ENCODE measurements at places on chromosomes 6 and 20.

GRCh38 chr6:3482869-3483268 is 26.0 kb upstream of the SLC22A23 start:
- no peak for DNase-seq

DNA sequence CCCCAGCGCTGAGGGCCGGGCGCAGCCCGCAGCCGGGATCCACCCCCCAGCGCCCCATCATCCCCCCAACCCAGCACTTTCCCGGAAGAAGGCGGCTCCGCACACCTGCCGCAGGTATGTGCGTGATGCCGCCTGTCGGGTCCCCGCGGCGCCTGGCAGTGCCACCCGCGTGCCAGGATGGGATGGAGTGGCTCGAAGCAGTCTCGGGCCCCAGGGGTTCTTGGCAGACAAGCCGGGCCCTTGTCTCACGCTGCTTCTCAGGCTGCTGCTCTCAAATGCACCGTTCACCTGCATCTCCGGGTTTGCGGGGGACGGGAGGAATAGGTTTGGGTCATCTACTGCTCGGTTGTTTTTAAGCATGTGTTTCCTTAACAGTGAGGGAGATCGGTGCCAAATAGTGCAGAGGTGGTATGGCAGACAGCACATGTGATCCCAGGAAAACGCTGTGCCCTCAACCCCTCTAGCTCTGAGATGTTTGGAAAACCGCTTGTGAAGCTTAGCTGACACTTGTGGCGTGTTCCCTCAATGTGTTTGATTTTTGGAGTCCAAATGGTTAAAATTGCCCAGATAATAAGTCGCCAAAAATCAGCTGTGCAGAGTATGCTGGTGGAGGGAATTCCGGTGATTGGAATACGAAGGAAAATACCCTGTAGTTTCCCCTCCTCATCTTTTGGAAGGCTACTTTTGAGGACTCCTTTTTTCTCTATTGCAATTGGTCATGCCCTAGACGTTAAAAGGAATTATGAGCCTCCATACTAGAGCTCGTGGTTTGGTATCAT is 926 bp downstream of the MYLIP start:
- peak; percentile 36 for DNase-seq

DNA sequence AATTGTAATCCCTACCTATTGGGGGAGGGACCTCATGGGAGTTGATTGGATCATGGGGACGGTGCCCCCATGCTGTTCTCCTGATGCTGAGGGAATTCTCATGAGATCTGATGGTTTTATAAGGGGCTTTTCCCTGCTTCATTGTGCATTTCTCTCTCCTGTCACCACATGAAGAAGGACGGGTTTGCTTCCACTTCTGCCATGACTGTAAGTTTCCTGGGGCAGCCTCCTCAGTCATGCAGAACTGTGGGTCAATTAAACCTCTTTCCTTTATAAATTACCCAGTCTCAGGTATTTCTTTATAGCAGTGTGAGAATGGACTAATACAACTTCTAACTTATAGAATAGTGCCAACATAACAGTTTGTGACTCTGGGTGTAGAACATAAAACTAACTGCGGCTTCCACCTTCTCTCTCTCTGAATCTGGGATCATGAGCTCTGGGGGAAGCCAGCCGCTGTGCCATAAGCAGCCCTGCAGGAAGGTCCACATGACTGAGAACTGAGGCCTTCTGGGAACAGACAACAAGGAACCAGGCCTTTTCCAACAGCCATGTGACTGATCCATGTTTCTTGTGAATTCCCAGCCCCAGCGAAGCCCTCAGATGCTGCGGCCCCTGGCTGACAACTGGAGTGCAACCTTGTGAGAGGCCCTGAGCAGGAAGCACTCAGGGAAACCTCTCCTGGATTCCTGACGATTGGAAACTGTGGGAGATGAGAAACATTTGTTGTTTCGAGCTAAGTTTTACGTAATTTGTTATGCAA is 3.4 kb upstream of the HLA-A start:
- no peak for DNase-seq

DNA sequence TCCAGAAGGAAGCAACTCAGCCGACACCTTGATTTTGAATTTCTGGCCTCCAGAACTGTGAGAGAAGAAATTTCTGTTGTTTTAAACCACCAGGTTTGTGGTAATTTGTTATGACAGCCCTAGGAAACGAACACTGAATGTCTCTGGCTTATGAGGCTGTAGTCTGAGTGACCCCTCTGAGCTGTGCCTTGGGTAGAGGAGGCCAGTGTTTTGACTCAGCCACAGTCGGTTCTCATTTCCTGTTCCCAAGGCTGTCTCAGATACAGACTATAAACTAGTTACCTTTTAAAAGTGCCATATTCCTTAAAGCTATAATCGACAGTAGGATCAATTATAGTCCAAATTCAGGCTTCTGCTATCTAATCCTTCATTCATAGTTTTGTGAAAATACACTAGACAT is 391.2 kb upstream of the MAP3K7 start:
- no peak for DNase-seq

DNA sequence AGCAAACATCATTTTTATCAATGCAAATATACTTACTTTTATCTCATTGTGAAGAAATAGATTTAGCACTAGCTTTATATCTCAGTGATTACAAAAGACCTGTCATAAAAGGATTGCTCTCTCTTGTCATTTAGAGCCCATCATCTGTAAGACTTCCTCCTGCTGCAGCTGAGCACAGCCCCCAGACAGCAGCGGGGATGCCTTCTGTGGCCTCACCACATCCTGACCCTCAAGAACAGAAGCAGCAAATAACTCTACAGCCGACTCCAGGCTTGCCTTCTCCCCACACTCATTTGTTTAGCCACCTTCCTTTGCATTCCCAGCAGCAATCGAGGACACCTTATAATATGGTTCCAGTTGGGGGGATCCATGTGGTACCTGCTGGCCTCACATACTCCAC is 127.0 kb upstream of the EDN1 start:
- no peak for DNase-seq

DNA sequence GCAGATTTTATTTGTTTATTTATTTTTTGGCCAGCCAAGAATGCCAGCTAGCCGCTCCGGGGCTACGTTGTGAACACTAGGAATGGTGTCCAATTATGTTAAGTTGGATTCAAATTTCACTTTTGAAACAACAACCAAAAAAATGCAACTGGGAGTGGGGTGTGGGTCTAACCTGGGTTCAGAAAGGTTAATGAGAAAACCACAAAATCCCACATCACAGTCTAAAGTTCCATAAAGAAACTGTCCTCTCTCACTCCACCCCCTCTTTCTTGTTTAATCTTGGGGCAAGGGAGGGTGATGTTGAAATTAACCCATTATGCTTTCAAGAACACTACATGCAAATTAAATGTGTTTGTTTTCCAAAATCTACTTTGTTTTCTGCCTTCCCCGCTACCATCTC is 77.2 kb downstream of the LINC00237 start:
- DNase-seq, result no peak

DNA sequence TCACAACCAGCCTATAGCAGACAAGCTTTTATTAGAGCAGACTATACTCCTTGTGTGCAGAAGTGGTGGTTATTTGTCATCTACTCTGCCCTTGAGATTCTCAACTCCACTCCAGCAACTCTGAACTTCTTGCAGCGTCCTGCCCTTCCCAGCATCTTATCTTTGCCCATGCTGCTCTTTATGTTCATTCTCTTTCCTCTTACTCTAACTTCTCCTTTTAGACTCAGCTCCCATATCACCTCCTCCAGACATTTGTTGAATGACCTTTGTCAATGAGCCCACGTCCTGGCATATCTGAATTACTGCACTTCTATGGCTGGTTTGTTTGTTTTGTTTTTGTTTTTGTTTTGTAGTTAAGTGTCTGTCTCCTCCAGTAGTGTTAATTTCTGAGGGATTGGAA is 81.2 kb downstream of the KCNQ5 start:
- DNase-seq, result no peak

DNA sequence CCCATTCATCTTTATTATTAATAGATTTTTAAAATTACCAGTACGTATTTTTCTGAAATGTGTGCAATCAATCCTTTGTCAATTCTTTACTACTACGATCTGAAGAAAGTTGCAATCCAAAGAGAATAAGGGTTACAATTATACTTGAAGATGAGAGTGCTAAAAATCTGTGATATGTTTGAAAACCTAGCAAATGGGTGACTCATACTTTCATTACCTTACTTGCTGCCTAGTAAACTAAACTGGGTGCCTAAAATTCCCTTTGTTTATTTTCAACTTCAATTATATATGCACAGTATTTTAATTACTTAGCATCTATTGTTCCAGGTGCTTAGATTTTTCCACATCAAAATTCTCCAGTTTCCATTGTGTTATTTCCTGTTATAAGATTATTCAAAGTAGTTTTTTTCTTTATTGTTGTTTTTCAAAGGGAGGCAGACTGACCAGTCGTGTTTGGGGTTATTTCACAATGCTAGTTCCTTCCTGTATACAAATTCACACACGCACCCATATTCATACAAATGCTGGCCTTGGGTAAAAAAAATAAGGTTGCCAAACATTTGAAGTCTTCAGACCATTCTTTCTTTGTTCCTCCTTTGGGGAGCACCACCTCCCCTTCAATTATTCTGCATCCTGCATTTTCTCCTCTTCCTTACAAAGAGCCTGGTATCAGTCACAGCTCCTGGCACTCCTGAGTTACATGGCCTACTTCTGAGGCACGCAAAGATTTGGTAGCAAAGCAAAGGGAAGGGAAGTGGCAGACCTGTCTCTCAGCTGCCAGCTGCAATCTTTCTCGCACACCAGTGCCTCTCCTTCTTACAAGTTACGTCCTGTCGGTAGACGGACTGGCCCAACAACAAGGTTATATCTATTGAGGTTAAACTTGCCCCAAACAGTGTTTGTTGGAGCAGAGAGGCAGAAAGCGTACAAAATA is 16.2 kb upstream of the FAM135A start:
- DNase-seq, result no peak

DNA sequence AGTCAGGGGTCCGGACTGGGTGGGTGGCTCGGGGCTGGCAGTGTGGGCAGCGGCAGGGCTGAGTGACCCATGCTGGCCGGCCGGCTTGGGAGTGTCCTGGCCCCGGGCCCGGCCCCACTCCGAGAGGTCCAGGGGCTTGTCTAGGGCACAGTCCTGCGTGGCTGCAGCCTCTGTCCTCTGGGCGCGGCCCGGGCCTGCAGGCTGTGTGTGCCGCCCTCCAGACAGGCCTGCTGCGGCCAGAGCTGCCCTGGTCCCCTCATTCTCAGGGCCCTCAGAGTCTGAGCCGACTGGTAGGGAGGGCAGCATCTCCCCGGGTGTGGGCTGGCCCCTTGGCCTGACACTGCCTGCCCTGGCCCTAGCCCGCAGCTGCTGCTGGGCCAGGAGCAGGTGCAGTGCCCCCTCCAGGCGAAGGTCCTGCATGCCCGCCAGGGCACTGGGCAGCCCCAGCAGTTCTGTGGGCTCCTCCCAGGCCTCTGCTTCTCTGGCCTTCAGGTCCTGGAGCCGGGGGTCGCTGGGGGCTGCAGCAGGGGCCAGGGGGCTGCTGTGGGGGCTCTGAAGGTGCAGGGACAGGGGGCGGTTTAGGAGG is 6.9 kb upstream of the CABLES2 start:
- DNase-seq, result peak; percentile 67

GRCh38 chr6:25010902-25011625 is 75.3 kb upstream of the RIPOR2 start:
- DNase-seq, result no peak

DNA sequence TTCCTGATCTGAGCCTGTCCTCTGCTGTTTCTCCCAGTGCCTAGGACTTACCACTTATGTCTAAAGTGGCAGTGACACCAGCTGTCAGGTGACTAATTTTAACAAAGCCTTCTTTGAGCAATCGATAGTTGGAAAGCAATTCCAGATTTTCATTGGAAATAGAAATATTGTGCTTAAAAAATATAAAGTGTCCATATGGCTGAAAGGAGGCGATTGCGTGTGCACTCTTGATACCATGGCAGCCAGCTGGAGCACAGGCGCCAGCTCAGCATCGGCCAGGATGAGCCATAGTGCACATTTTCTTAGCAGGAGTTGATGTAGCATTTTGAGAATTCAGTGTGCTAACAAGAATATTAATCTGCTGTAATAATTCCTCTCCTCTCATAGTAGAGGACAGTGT is 70.0 kb downstream of the LRRC1 start:
- no peak for DNase-seq

- DNase-seq, result no peak
Observed at GRCh38 chr6:90401933-90402830, 105.5 kb upstream of the BACH2 start.

- DNase-seq, result no peak
Observed at GRCh38 chr6:139533573-139534471, 159.4 kb upstream of the CITED2 start.

DNA sequence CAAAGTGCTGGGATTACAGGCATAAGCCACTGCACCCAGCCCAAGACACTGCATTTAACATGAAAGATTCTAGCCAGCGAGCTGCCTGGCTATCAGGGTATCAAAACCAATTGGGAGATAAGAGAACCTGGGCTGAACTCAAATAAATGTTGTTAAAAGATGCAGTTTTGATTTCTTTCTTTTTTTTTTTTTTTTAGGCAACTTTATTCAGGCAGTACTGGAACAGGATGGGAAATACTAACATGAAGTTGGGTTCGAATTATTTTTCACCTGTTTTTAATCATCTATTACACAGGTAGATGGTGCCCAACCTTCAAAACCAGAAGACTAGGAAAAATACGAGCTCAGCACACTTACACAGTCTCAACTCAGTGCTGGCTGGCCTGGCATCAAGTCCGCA is 63.7 kb downstream of the TRERF1 start:
- no peak for DNase-seq

- DNase-seq, result no peak
Observed at GRCh38 chr6:105015482-105015881, 58.6 kb downstream of the LIN28B start.

DNA sequence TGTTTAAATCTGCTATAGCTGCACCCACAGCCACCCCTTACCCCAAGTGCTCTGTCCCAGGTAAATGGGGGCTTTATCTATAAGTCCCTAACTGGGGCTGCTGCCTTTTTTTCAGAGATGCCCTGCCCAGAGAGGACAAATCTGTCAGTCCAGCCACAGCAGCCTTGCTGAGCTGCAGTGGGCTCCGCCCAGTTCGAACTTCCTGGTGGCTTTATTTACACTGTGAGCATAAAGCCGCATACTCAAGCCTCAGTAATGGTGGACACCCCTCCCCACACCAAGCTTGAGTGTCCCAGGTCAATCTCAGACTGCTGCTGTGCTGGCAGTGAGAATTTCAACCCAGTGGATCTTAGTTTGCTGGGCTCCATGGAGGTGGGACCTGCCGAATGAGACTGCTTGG is 505.2 kb downstream of the CBLN4 start:
- DNase-seq, result no peak

- no peak for DNase-seq
Observed at GRCh38 chr6:157653521-157653920, 169.5 kb upstream of the SNX9 start.

DNA sequence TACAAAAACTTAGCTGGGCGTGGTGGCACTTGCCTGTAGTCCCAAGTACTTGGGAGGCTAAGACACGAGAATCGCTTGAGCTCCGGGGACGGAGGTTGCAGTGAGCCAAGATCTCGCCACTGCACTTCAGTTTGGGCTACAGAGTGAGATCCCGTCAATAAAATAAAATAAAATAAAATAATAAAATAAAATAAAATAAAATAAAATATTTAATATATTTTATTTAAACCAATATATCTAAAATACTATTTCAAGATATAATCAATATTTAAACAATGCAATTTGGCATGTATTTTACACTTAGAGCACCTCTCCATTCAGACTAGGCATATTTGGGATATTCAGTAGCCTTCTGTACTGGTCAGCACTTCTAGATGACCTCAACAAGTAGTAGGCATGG is 142.1 kb downstream of the FOXA2 start:
- no peak for DNase-seq
